Stimulated activated naive CD4-positive, alpha-beta T cell treated with Interleukin-2 at 50 U/mL for 16 hours (primary cell): ENCODE measurements at places on chromosomes 7 and 10.

GRCh38 chr10:60955957-60956425 is 12.0 kb upstream of the RHOBTB1 start:
- no peak for DNase-seq

DNA sequence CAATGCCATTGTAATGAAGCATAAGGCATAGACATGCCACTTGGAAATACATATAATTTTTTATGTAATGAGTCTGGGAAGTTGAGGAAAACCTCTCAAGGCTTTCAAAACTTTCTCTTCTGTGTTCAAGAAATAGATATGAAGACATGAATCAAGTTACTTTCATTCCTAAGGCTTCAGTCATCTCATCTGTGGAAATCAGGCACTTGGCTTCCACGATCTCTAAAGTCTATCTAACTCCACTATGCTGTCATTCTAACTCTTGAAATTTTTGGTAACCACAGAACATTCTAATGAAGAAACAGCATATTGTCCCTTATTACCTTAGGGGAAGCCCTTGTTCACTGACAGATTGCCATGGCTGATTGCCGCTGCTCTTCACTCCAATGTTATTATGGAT is 242.6 kb downstream of the CNTNAP2 start:
- no peak for DNase-seq

GRCh38 chr10:2986391-2986801 is 81.0 kb upstream of the PFKP start:
- no peak for DNase-seq

GRCh38 chr7:50781381-50782293 is 1.1 kb downstream of the GRB10 start:
- DNase-seq = no peak

GRCh38 chr10:47305566-47305965 is 5.6 kb downstream of the GDF10 start:
- no peak for DNase-seq

GRCh38 chr10:114623661-114624294 is 34.3 kb downstream of the ABLIM1 start:
- DNase-seq = no peak

DNA sequence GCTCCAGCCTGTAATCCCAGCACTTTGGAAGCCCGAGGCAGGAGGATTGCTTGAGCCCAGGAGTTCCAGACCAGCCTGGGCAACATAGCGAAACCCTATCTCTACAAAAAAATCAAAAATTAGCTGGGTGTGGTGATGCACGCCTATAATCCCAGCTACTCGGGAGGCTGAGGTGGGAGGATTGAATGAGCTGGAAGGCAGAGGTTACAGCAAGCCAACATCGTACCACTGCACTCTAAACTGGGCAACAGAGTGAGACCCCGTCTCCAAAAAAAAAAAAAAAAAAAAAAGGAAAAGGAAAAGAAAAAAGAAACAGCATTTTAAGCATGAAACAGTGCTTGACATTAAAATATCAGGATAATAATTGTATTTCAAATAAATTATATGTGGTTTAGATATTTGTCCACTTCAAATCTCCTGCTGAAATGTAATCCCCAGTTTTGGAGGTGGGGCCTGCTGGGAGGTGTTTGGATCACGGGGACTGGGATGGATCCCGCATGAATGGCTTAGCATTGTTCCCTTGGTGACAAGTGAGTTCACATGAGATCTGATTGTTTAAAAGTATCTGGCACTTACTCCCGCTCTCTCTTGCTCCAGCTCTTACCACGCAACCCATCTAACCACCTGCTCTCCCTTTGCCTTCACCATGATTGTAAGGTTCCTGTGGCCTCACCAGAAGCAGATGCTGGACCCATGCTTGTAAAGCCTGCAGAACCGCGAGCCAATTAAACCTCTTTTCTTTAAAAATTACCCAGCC is 103.4 kb downstream of the SRPK2 start:
- no peak for DNase-seq

DNA sequence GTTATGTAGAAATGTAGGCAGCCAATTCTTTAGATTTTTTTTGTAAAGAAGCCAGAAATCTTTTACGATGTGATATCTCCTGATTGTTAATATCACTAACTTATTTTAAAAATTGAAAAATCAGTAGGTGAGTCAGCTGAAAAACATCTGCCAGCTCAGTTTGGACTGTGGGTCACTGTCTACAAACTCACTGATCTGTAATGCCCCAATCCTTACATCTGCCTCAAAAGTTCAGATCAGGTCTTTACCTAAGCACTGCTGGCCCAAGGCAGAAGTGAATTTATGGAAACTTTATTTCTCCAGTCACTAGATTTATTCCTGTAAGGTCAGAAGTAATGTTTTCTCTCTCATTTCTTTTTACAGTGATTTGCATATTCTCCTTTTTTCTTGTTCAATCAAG is 31.0 kb upstream of the FAM13C start:
- no peak for DNase-seq
